ENCODE measurements at places on chromosomes 3 and 15. TPM values are rescaled to one million over a fixed set of nuclear protein-coding genes. Genes with fewer than 3 reads are reported as not detected.

GRCh38 chr3:188198760-188199327 is 44.9 kb downstream of the LPP start:
- DNase-seq = no peak

- DNase-seq = no peak
These were observed 234.8 kb upstream of the WNT5A start for GRCh38 chr3:55721716-55722484.

- DNase-seq = no peak
These were observed 6.9 kb upstream of the RPL35A start for GRCh38 chr3:197942956-197943556.

GRCh38 chr3:151107177-151107576 is 21.7 kb downstream of the MED12L start:
- no peak for DNase-seq

- DNase-seq = no peak
These were observed 10.5 kb downstream of the BTD start for GRCh38 chr3:15612001-15612400.

DNA sequence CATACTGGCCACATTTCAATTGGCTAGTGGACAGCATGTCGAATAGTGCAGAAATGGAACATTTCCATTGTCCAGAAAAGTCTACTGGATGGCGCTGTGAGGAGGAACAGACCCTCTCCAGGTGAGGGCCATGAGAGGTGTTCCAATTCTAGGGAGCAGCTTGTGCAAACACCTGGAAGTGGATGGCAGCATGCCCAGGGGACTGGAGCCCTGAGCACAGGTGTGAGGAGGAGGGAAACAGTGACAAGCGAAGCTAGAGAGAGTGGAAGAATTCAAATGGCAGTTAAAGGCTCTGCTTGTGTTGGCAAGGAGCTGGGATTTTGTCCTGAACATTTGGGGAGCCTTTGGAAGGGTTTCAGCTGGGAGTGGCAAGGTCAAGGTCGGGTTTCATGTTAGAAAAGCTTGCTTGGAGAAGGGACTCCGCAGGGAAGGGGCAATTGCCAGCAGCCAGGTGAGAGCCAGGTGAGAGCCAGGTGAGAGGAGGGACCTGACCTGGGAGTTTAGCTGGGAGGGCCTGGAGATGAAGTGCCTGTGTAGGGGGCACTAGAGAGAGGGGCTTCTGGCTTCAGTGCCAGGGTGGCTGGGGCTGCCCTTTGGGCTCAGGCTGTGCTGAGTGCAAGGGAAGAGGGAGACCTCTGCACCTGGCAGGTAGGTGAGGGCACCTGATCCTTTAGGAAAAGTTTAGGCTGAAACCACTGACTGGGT is 93.8 kb downstream of the LINGO1 start:
- DNase-seq = no peak

GRCh38 chr15:23645371-23646164 is 2.1 kb downstream of the MAGEL2 start:
- DNase-seq = no peak

DNA sequence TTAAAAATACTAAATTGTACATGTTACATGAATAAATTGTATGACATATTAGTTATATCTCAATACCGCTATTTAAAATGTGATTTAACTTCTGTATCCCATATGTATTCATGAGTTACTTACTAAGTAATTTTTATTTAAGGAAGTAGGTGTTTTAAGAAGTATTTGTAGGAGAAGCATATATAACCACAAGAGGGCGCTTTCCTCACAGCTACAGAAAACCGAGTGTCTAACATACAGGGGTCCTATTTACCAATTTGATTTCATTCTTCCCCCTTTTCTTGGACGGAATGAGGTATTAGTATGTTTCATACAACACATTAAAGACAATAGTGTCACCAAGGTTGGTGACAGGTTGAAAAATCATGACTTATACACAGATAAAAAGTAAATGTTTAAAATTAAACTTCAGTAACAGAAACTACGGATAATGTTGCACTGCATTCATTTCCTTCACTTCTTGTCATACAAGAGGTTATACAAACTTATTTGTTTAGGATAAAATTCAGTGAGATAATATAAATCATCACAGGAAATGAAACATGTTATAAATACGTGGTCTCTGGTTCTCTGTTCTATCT is 253.6 kb downstream of the MAGI1 start:
- no peak for DNase-seq

- peak; percentile 92 for DNase-seq
These were observed 6.5 kb downstream of the CSRNP1 start for GRCh38 chr3:39146611-39147591.

DNA sequence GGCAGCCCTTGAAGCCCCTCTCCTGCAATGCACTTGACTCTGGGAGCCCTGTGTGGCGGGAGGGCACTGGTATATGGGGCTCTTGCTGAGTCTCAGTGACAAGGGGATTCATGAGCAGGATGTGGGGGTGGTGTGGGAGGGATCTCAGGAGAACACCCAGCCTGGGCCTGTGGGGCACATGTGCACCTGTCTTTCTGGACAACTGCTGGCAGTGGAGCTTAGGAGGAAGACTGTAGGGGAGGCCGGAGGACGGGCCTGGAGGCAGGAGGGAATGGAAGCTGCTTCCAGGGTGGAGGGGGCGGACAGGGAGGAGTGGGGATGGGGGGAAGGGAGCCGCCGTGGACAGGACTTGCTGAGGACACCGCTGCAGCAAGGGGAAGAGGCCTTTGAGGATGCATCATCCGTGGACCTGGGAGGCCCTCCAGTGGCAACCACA is 10.8 kb upstream of the SNRPA1 start:
- no peak for DNase-seq

- no peak for DNase-seq
These were observed 77.0 kb upstream of the PRR23C start for GRCh38 chr3:139121513-139122220.

- no peak for DNase-seq
These were observed 117.6 kb downstream of the CHST2 start for GRCh38 chr3:143237077-143237627.

DNA sequence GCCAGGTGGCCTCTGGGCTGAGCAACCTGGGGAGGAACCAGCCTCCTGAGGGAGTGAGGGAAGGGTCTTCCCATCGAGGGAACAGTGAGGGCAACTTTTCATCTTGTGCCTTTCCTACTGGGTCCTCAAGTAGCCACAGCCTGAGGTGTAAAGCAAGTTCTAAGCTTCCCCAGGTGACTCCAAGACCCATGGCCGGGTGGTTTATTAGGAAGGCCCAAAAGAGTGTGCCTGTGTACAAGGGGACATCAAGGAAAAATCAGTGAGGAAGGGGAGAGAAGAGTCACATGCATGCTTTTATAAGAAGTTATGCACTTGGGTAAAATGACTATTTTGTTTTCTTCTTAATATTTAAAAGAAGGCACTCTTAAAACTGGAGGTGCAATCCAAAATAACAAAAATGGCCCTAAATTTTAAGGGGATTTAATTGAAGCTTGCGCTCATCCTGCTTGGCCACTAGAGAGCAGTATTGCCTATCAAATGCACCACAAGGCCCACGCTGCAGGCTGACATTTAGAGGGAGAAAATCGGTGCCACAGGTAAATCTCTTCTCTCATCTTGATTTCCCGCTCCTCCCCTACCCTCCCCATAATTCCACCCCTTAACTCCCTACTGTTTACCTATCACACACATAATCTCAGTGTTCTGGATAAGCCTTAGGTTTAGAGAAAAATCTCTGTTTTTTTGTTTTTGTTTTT is 6.7 kb downstream of the NANOGP8 start:
- DNase-seq = peak; percentile 19

GRCh38 chr3:40899286-40899712 is 300.0 kb upstream of the CTNNB1 start:
- peak; percentile 37 for DNase-seq

DNA sequence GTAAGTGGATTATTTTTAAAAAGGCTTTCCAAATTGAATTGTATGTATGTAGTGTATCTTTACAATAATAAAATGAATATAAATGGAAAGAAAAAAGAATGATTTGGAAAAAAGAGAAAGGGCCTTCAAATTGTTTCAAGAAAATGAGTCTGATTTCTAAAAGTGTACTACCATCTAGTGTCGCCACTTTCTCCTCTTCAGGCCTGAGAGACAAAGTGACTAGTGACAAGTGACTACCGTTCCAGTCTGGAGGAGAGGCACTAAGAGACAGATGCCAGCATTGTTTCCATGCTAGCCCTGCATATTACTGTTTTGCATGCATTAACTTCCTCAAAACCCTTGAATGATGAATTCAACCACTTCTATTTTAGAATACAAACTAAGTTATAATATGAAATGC is 39.3 kb downstream of the P3H2 start:
- no peak for DNase-seq

DNA sequence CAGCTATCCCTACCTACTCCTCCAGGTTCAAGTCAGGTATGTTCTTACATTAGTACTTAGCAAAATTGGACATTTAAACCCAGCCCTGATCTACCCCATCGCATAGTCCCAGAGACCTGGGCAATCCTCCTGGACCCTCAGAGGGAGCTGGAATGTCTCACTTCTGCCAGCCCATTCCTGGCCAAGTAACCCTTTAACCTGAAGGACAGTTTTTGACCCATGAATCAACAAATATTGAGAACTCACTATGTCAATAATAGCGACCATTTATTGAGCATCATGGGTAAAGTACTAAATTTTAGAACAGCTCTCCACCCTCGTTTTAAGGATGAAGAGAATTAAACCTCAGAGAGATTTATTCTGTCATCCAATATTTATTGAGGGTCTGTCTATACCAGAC is 70.4 kb downstream of the RBPMS2 start:
- no peak for DNase-seq

GRCh38 chr3:112247900-112248299 is 46.1 kb downstream of the SLC9C1 start:
- DNase-seq = no peak

GRCh38 chr3:50649451-50649931 is 25.2 kb upstream of the DOCK3 start:
- DNase-seq = no peak

GRCh38 chr3:13650210-13651056 is 101.5 kb downstream of the FBLN2 start:
- DNase-seq = no peak

REC114 gene
- not detected for total RNA-seq

ELL3 gene
- total RNA-seq = 1.3 TPM

ABI3BP gene
- 0.84 TPM for total RNA-seq

CADPS gene
- 0.08 TPM for total RNA-seq

CDHR4 gene
- total RNA-seq = not detected

ALPK3 gene
- total RNA-seq = 54.5 TPM

ZNF80 gene
- not detected for total RNA-seq

Data from kidney epithelial cell (primary cell).